Fibroblast of skin of right biceps (primary cell): ENCODE measurements at places on chromosomes 6 and 20.

DNA sequence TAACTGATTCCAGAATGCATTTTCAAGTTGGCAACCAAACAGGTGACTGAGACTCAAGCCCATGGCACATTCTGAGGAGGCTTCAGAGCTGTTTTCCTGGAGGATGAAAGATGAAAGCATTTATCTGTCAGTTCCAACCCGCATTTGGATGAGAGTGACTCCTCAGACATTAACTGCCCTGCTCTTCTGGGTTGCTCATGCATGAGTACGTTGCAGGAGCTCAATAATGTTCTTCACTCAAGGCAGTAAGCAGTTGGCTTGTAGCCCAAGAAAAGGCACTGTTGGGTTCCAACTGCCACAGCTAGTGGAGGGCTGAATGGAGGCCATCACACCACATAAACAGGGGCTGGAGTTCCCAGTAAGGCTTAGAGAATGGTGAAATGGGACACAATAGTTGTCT lies 155.3 kb downstream of the FUT9 start:
- no peak for DNase-seq

DNA sequence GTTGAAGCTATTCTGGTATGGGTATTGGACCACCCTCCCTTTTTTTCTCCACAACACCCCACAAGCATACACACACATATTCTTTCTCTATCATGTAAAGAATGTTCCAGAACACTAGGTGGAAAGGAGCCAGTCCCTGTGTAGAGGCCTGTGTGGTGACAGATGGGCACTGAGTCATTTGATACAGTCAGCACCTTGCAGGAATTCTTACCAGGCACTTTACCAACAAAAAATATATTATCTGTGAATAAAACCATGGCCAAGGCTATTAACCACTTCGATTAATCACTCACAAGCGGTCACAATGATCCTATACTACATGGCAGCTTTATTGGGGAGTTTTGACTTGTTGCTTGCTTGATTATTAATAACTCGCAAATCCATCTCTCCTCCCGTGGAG lies 149.5 kb downstream of the BFSP1 start:
- peak; percentile 58 for DNase-seq

GRCh38 chr6:102398788-102399390 lies 1005.4 kb downstream of the GRIK2 start:
- DNase-seq, result no peak

DNA sequence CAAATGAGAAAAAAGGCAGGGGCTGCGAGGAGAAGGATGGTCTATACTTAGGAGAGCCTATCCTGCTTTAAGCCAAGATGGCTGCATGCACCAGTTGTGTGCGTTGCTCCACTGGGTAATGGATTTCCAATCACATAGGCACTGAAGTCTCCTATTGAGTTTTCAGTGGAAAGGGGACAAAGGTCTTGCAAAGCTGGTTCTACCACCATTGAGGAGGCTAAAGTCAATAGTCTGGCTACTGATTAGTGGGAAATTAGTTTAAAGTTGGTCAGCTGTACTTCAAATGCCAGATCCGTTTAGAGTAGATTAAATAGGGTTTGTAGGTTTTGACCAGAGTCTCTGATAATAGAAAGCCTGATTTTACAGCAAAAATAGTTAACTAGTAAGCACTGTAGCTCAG lies 104.9 kb downstream of the SESN1 start:
- DNase-seq, result no peak

DNA sequence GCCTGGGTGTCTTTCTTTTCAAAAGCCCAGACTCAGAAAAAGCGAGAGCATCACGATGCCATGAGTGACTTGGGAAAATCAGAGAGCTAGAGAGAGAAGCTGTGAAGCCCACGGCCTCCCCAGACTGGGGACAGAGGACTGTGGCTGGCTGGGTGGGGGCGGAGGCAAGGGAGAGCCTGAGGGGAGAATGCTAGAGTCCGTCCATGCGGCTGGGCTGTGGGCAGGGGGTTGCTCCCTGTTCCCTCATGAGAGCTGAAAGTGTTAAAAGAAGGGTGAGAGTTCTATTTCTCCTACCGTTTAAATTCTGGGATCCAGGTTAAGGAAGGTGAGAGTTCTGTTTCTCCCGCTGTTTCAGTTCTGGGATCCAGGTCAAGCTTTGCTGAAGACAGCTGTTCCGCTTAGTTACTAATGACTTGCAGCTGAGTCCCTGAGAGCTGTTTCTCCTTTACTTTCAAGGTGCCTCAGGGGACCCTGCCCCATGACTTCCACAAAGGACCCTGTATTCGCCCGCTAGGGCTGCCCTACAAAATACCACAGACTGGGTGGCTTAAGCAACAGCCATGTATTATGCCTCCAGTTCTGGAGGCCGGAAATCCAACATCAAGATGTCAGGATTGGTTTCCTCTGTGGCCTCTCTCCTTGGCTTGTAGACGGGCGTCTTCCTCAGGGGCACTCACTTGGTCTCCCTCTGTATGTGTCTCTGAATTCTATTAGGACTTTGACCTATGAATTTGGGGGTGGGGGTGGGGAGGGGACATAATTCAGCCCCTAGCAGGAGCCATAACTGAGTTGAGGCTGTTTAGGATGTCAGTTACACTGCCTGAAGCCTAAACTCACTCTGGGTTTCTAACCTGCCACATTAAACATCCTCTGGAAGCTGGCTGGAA lies 127.0 kb downstream of the PXDC1 start:
- no peak for DNase-seq

- no peak for DNase-seq
These were observed 10.5 kb upstream of the TXNDC5 start for GRCh38 chr6:7921046-7921445.

DNA sequence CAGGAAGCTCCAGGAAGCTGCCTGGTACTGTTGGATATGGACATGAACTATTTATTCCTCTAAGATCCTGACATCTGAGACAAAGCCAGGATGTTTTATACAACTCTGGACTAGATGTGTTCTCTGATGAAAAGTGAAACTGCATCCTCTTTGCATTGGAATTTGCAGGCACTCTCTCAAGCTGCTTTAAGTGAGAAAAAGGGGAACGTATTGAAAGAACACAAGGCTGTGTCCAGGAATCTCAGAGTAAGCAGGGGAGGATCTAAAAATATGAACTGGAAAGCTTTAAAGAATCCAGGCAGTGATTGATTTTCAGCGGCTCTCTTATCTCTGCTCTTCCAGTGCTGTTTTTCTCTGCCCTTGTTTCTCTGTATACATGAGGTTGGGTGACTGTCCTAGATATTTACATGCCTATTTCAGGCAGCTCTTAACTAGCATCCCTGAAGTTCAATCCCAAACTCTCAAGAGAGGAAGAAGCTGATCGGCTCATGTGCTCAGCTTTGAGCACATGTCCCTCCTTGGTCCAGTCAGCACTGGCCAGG lies 193.8 kb downstream of the PLCB4 start:
- no peak for DNase-seq

GRCh38 chr6:42147138-42147562 lies 4.7 kb upstream of the C6orf132 start:
- DNase-seq, result no peak

GRCh38 chr20:62647521-62648317 lies 5.4 kb downstream of the SLCO4A1 start:
- DNase-seq, result no peak

- no peak for DNase-seq
These were observed 28.2 kb downstream of the POPDC3 start for GRCh38 chr6:105151644-105152043.

DNA sequence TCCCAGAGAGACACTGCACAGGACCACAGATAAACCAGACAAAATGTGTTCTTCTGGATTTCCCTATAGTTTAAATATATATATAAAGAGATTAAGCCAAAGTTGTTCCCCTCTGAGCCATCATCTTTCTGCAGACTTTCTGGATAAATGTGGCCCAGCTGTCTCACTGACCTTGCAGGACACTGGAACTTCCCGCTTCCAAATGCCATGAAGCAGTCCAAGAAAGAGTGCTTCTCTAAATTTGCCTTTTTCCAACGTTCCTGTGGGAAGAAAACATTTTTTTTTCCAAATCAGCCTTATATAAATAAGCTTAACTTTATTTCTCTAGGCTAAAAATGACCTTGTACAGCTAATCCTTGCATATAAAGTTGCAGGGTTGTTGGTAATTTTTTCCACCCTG lies 65.7 kb downstream of the CYP39A1 start:
- DNase-seq, result no peak

DNA sequence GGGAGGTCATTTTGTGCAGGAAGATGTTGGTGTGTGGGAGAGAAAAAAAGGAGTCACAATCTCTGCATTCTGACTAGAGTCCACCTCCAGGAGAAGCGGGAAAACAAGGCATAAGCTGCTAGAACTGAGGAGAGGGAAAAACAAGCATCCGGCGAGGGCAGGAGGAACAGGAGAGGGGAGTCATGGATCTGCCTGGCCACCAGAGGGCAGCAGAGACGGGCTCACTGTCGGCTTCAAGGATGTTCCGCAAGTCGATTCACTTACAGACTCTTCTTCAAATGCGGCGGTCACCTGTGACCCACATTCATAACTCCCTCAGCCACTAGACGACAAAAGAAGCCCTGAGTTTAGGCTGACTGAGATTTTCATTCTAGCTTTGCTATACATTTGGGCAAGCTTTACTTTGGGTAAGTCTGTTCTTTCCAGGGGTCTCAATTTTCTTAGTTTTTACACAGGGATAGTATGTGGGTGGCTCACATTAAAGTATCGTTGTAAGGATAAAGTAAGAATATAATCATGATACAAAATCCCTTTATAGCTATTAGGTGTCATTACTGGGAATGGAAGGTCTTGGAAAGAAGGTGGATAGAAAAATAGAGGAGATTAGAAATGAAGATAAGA lies 6.6 kb upstream of the BTNL2 start:
- DNase-seq, result peak; percentile 73

GRCh38 chr20:58150772-58151171 lies 77.7 kb downstream of the ANKRD60 start:
- no peak for DNase-seq

GRCh38 chr6:48614326-48614725 lies 503.3 kb upstream of the PTCHD4 start:
- DNase-seq, result no peak

DNA sequence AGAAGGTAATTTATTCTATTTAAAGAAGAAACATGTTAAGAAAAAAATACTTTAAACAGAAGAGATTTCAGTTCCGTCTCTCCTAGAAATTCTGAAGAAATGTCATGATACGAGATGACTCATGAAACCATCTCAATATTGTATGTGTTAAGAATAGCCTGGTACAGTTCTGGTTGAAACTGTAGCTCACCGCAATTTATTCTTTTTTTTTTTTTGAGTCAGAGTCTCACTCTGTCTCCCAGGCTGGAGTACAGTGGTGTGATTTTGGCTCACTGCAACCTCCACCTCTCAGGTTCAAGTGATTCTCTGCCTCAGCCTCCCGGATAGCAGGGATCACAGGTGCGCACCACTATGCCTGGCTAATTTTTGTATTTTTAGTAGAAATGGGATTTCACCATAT lies 103.3 kb downstream of the ARHGAP18 start:
- peak; percentile 52 for DNase-seq

DNA sequence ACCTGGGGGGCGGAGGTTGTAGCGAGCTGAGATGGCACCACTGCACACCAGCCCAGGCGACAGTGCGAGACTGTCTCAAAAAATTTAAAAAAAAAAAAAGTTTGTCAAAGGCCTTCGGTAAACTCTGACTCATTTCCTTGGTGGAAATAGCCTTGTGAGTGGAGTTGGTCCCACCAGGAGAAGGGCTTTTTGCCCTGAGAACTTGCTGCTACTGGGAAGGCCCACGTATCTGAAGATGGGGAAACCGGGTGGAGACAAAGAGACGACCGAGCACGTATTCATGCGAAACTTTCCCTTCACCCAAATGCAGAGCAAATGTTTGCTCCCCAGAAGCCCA lies 51.7 kb downstream of the SLC22A23 start:
- no peak for DNase-seq

DNA sequence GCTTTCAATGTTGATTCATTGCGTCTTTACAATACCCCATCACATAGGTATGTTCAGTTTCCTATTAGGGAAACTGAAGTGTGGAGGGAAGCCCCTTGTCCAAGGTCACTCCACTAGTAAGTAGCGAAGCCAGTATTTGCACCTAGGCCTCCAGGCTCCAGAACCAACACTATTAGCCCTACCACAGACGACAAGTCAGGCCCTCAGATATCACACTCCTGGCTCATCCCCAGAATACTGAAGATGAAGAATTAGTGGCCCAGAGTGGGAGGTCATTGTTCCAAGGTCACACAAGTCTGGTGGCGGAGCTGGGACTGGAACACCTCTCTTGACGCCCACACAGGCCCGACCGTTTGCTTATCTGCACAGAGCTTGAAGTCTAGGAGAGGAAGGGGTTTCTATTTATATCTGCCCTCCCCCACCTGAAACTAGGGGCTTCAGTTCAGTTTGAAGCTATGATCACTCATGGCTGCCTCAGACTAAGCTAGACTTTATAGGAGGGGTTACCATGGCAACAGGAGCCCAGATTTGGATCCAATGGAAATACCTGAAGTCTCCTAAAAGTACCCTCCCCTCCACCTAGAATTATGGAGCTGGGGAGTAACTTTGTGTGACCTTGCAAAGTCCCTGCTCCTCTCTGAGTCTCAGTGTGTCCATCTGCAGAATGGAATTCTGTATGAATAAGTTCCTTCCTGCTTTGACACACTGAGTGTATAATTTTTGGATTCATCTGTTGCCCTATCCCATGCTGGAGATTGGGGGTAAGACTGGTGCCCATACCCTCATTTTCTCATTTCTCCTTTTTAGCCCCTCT lies 2.2 kb downstream of the SNTA1 start:
- DNase-seq, result no peak

GRCh38 chr6:75528423-75528822 lies 34.8 kb upstream of the FILIP1 start:
- peak; percentile 5 for DNase-seq

DNA sequence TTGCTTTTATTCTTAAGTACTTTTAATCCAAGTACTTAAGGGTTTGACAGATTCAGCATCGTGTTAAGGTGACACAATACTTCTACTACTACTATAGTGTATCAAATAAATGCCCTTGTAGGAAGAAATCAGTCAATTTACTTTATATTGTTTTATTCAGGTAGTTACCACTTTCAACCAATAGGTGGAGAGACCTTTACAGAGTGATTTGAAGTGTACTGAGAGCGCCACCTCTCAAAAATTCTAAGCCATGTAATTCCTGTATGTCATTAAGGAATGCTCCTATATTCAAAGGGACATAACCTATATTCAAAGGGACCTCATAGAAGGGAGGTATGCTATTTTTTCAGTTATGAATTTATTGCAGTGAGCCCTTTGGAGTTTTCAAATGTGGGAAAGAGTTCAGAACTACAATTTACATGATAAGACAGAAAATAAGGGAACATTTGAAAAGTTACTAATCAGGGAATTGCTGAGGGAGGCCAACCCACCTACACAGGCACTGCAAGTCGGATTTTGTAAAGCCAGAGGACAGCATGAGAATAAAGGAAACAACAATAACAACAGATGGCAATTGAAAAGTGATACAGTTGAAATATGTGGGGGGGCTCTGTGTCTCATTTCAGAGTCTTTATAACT lies 955.6 kb downstream of the TBC1D32 start:
- DNase-seq, result peak; percentile 52

- no peak for DNase-seq
These were observed 143.4 kb upstream of the HMGN3 start for GRCh38 chr6:79377888-79378348.

GRCh38 chr6:49855221-49855620 lies 11.1 kb downstream of the CRISP1 start:
- DNase-seq, result no peak
